ENCODE measurements at places on chromosomes 7 and 10.

GRCh38 chr7:36301914-36302771 lies 87.5 kb upstream of the ANLN start:
- DNase-seq: no peak

- no peak for DNase-seq
Measured at GRCh38 chr10:119412244-119413092, 130.1 kb downstream of the RGS10 start.

DNA sequence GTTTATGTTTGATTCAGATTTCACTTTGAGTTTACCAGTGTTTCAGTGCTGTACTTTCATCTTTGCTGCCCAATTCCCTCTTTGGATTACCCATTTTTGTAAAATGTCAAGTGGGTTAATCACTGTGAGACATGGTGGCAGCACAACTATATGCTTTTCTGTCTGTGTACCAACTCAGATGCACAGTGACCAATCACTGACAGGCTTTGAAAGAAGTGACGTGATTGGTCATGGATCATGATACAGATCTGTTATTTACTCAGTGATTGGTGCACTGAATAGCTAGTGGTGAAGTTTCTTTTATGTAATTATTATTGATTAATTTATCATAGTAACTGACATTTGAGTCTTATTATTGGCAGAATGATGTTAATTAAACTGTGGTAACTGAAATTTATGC lies 126.9 kb downstream of the SDK1 start:
- no peak for DNase-seq

DNA sequence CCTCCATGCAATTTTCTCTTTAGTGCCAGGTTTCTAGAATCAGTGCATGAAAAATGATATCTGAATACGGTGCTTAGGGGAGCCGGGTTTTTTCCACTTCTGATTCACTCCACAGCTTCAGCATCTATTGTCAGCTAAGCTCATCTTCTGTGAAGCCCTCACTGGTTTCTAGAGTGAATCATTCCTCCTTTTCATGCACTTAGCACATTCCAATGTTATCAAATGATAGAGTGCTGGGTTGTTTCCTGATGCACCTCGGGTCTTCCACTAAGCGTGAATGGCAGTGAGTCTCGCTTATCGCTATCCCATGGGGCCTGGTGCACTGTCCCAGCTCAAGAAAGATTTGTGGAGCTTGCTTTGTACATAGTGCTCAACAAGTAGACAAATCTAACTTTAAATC lies 170.9 kb upstream of the RHEB start:
- DNase-seq: no peak

GRCh38 chr7:90661290-90662151 lies 65.4 kb downstream of the CDK14 start:
- no peak for DNase-seq

GRCh38 chr10:111356571-111356970 lies 279.7 kb downstream of the ADRA2A start:
- no peak for DNase-seq

DNA sequence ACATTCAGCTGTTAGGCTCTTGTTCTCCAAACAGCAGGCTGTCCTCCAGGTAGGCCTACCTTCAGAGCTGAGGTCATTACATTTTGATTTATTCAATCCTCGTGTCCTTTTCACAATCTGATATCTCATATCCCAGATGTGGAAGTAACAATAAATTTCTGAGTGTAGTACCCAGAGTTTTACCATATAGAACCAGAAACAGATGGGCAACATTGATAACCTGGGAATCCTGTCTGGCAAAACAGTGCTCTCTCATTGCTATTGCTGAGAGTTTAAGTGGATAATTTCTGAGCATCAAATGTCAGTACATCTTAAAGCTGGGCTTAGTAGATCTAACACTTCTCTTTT lies 1007.8 kb downstream of the REEP3 start:
- DNase-seq: no peak

- no peak for DNase-seq
Measured at GRCh38 chr10:126687121-126687606, 16.7 kb upstream of the C10orf90 start.

- no peak for DNase-seq
Measured at GRCh38 chr10:77461636-77462296, 175.8 kb downstream of the KCNMA1 start.
